Activated CD8-positive, alpha-beta T cell treated with anti-CD3 and anti-CD28 coated beads for 36 hours (primary cell): ENCODE measurements at places on chromosomes 11 and 22. TPM values are rescaled to one million over a fixed set of nuclear protein-coding genes. Genes with fewer than 3 reads are reported as not detected.
A peak's percentile ranks its signal among the peaks of the same experiment; 100 is the strongest.

The SLC22A9 gene
- not detected for total RNA-seq

- H3K36me3 ChIP-seq, result peaks cover 54% of the 10 kb centered on the region
- H3K27ac ChIP-seq, result peak overlapping the region; percentile 97
- no peak for DNase-seq
- no peaks in the 10 kb centered on the region for H3K27me3 ChIP-seq
- peaks cover 41% of the 10 kb centered on the region for H3K4me1 ChIP-seq
These were observed 1.7 kb downstream of the CREBZF start for GRCh38 chr11:85663080-85663752.

GRCh38 chr11:61091373-61092279 lies 10.7 kb upstream of the CD5 start:
- H3K36me3 ChIP-seq, result peaks cover 47% of the 10 kb centered on the region
- peaks cover 67% of the 10 kb centered on the region for H3K4me1 ChIP-seq
- DNase-seq, result peak; percentile 79

- H3K27ac ChIP-seq, result no peak overlapping the region
- H3K27me3 ChIP-seq, result no peaks in the 10 kb centered on the region
- H3K4me3 ChIP-seq, result no peak overlapping the region
These were observed 44.5 kb upstream of the CHRM4 start for GRCh38 chr11:46436113-46436512.

DNA sequence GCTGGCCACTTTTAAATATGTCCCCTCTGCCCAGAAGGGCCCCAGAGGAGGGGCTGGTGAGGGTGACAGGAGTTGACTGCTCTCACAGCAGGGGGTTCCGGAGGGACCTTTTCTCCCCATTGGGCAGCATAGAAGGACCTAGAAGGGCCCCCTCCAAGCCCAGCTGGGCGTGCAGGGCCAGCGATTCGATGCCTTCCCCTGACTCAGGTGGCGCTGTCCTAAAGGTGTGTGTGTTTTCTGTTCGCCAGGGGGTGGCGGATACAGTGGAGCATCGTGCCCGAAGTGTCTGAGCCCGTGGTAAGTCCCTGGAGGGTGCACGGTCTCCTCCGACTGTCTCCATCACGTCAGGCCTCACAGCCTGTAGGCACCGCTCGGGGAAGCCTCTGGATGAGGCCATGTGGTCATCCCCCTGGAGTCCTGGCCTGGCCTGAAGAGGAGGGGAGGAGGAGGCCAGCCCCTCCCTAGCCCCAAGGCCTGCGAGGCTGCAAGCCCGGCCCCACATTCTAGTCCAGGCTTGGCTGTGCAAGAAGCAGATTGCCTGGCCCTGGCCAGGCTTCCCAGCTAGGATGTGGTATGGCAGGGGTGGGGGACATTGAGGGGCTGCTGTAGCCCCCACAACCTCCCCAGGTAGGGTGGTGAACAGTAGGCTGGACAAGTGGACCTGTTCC lies 46.5 kb downstream of the GRAMD4 start:
- H3K36me3 ChIP-seq, result peaks cover 2% of the 10 kb centered on the region
- no peaks in the 10 kb centered on the region for H3K27me3 ChIP-seq
- H3K27ac ChIP-seq, result no peak overlapping the region
